Activated CD8-positive, alpha-beta memory T cell treated with anti-CD3 and anti-CD28 coated beads for 48 hours (primary cell): ENCODE measurements at places on chromosomes 5 and 9.

GRCh38 chr5:154653764-154654485 lies 101.3 kb upstream of the LARP1 start:
- no peak for DNase-seq

- no peak for DNase-seq
Observed at GRCh38 chr5:68329554-68330255, 114.1 kb downstream of the PIK3R1 start.

GRCh38 chr9:126162611-126163381 lies 163.8 kb upstream of the MVB12B start:
- DNase-seq, result no peak

DNA sequence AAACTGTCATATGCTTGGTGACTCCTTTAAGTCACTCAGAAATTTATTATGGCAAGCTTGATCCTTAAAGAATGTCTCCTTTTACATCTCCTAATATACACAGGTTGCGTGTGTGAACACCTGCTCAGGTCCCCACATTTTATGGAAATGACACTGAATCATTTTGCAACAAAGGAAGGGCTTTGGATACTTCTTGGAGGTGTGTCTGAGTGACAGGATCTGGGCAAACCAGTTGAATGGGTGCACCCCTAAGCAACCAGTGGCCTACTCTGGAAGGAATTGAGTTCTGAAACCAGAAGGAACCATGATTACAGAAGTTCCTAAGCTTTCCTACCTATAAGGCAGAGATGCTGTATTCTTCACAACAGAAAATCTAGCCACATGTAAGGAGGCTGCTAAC lies 483.9 kb upstream of the KLF4 start:
- no peak for DNase-seq

DNA sequence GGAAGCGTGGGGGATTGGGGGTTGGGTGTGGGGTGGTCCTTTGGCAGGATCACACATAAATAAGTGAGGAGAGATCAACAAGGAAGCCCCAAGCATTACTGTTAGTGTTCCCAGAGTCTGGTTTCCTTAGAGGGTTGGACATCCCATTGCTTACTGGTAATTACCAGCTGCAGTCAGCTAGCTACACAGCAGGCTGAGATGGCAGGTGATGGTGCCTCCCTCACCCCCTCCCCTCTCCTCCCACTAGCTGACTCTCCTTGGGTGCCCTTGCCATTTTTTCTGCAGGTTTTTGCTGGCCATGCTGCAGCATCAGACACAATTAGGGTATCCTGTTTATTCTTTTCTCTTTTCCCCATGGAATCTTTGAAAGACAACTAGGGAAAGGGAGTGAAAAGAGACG lies 107.5 kb upstream of the TLR4 start:
- DNase-seq, result no peak

GRCh38 chr9:80797101-80797829 lies 892.1 kb downstream of the TLE1 start:
- DNase-seq, result no peak

GRCh38 chr5:22693121-22693520 lies 160.0 kb downstream of the CDH12 start:
- DNase-seq, result no peak

DNA sequence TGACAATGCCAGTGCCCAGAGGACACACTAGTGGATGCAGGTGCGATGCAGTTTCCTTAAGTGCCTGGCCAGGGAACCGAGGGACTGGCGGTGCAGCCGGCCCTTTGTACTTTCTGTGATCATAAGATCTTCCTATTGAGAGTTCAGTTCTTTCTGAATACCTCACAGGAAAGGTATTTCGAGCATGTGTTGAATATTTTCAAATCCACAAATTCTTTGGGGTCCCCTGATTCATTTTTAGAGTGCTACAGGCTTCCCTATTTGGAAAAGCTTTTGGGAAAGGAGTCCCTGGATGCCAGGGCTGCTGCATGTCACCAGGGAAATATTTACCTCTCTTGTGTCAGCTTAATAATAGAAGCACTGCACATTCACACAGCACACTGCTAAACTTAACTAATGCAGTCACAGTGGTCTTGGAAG lies 281.5 kb downstream of the GADD45G start:
- DNase-seq, result no peak

- DNase-seq, result no peak
Observed at GRCh38 chr5:113089653-113090335, 113.2 kb downstream of the DCP2 start.

DNA sequence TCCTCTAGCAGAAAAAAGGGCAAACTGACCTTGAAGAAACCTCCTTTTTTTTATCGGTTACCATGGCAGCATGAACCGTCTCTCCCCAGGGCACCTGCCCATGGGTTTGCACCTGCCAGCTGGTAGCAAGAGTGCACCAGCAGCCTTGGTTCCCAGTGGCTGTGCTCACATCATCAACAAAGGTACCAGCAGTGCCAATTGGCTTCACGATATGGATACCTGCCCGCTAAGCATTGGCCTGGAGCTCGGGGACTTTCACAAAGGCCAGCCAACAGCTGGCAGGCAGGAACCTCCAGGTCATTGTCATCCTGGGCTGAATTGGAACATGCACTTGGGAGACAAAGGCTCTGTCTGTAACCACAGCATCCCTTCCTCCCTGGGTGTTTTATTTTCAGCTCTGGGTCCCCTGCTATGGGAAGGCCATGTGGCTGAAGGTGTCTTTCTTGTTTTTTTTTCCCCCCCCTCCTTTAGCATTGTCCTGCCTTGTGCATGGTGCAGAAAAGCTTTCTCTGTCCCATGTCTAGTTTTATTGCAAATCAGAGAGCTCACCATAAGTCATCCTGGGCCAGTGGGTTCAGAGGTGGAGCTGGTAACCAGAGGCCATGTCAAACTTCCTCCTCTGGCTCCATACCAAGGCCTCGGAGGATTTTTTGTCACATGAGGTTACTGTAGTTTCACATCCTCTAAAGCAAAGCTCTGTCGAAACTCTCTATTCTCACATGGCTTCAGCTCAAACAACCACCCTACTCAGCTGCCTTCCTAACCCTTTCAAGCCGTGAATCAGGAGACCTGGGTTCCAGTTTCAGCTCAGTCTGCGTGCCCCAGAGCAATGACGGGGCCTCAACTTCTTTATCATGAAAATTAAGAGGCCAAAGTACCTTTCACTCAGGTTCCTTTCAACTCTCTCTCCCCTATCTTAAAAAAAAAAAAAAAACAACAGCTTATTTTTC lies 145.5 kb upstream of the MAP3K1 start:
- DNase-seq, result peak; percentile 12

DNA sequence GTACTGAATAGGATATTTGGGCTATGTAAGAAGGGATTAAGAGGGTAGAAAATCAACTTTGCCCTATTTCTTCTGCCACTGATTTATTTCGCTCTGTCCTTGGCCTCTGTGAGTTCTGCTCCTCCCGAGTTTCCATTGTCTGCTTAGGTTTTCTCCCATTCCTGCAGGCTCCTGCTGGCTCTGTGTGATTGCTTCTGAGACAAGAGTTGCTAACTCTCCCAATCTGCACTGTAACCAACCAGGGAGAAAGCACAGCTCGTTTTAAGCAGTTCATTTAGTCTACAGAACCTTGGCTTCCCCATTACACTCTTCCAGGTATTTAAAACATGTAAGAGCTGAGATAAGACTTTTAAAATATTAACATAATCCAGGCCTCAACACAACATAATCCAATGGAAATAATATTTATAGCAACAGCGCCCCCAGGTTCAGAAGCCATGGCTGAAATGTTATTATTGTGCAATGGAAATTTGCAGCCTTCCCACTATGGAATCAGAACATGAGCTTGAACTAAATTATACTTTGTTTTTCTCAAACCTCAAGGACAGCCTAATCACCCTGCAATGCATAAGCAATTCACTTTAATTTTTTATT lies 203.5 kb downstream of the ERCC6L2 start:
- DNase-seq, result no peak

DNA sequence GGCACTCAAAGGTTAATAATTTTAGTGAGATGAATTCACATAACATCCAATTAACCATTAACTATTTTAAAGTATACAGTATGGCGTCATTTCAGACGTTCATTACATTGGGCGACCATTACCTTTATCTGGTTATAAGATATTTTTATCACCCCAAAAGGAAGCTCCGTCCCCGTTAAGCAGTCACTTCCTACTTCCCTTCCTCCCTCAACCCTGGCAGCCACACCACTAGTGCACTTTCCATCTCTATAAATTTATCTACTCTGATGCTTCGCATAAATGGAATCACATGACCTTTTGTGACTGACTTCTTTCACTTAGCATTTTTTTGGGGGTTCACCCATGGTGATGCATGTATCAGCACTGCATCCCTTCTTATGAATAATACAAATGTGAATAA lies 168.3 kb upstream of the PUM3 start:
- no peak for DNase-seq

GRCh38 chr9:114484215-114484853 lies 20.9 kb downstream of the WHRN start:
- DNase-seq, result no peak

GRCh38 chr9:8863886-8864544 lies 1064.4 kb upstream of the DMAC1 start:
- DNase-seq, result no peak

GRCh38 chr5:179900711-179901110 lies 7.0 kb downstream of the TBC1D9B start:
- DNase-seq, result no peak

DNA sequence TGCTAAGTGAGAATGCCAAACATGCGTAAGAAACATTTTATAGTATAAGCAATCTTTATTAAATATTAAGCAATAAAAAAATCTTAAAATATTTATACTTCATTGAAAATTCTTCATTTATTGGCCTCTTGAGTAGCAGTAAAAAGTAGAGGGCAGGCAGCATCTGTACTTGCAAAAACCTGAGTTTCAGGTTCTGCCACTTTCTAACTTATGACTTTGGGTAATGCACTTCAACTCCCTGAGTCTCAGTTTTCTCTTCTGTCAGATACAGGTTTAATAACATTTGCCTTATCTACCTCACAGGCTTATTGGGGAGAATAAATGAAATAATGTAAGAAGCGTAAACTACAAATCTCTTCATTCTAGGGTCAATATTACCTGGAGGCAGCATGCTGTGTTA lies 19.8 kb upstream of the MCTP1 start:
- DNase-seq, result no peak

DNA sequence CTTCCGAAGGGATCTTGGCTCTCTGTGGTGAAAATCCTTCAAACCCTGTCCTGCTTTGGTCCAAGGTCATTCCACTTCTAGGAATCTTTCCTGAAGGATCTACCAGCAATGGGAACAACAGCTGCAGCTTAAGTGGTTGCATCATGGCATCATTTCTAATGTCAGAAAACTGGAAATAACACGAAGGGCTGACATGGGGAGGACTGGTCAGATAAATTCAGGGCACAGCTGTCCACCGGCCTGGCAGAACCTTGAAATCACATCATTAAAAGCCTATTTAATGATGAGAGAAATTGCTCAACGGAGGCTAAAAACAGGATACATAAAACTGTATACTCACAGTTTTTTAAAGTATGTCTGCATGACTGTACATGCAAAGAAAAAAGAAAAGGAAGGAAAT lies 28.3 kb downstream of the OLFML2A start:
- DNase-seq, result no peak

GRCh38 chr9:88180081-88180765 lies 41.9 kb upstream of the SPATA31C2 start:
- DNase-seq, result no peak

GRCh38 chr9:137114613-137115393 lies at the start of gene DPP7:
Gene DPP7, minus strand, starts transcription at chr9:137114733. Its CDS starts 20 bp downstream, at chr9:137114713.
- DNase-seq, result peak; percentile 49

- DNase-seq, result no peak
Observed at GRCh38 chr9:107472581-107473340, 16.8 kb downstream of the KLF4 start.

GRCh38 chr5:143772621-143773020 lies 39.3 kb upstream of the HMHB1 start:
- no peak for DNase-seq

DNA sequence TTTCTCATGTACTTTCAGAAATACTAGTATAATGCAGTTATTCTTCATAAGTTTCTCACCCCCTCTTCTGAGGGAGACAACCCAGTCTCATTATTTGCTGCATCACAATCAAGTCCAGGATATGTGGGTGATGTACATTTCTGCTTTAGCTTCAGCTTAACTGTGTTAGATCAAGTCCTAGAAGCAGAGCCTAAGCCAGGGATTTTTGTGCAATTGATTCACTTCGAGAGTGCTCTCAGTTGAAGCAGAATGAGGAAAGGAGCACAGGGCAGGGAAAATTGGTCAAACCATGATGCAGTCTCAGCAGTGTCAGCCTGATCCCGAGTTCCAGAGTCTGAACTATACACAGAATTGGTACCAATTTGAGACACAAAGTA lies 15.1 kb downstream of the HNRNPK start:
- no peak for DNase-seq

DNA sequence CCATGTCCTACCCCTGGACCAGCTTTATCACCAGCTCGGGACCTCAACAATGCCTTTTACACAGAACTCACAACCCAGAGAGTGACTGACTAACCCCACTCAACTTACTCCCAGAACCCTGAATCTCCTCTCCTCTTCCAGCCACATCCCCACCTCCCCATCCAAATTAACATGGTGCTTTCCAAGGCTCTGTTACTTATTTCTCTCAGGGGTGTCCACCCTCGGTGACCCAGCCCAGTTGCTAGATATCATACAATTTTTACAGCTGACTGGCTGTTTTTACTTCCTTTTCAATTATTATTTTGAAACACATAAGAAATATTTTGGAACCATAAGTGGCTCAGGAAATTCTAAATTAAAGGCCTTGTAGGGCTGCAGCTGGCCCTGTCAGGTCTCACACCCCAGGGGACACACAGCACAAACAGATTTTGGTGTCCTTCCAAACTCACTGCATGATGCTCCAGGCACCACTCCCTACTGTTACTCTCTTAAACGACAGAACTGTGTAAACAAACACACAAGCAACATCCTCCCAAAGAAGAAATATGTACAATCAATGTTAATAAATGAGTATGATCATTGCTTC lies 180.6 kb downstream of the ADAMTS12 start:
- no peak for DNase-seq

DNA sequence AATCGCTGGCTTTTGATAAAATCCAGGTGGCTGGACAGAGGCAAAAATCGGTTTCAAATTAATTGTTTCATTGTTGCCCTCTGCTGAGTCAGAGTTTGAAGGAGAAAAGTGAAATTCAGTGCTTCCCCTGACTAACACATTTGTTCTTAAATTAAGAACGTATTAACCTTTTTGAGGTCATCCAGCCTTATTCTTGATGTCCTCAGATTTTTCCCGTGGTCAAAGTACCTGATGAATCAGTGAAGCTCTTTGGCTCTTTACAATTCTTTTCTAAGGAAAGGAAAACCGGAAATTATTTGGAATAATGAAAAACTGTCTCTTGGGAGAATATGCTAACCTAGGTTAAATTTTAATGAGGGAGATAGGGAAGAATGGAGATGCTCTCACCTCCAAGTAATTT lies 21.6 kb downstream of the OSMR start:
- DNase-seq, result no peak
